NCI-H1694 treated with DMSO at 0.1 percent for 48 hours (cell line): ENCODE measurements at places on chromosomes 5 and 9.

GRCh38 chr9:120412425-120412951 is 167.5 kb downstream of the CDK5RAP2 start:
- no peak for DNase-seq

DNA sequence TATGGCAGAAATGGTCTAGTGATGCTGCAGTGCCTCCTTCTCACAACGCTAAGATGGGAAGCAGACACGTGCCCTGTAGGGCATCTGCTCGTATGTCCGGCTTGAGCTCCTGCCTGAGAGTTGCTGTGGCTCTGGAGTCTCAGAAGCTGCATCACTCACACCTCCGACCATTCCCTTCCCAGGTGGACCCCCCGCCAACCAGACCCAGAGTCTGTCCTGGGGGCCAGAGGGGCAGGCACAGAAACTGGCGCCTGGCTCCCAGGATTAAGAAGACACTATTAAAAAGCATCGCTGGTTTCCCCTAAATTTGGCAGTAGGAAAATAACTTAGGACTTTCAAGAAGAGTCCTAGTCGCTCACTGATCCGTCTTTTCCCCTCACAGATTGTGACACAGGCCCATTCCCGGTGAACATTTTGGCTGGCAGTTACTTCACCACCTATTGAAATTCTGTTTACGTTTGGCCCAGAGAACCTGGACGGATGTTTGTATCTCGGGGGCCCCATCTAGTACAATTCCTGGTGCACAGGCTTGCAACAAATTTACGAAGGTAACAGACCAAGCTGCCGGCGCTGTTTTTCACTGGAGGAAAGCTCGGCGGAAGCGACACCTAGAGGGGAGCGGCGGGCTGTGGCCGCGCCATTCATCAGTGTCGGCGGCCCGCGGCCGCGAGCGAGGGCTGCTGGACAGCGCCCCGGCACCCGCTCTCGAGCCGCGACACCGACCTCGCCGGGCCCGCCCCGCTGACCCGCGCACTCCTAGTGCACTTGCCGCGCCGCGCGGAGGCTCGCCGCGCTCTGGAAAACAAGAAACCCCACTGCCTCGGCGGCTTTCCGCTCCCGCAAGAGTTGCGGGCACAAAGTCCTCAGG is 1.6 kb downstream of the FSTL4 start:
- peak; percentile 2 for DNase-seq

GRCh38 chr9:137349471-137350033 is 47.5 kb upstream of the NRARP start:
- no peak for DNase-seq

DNA sequence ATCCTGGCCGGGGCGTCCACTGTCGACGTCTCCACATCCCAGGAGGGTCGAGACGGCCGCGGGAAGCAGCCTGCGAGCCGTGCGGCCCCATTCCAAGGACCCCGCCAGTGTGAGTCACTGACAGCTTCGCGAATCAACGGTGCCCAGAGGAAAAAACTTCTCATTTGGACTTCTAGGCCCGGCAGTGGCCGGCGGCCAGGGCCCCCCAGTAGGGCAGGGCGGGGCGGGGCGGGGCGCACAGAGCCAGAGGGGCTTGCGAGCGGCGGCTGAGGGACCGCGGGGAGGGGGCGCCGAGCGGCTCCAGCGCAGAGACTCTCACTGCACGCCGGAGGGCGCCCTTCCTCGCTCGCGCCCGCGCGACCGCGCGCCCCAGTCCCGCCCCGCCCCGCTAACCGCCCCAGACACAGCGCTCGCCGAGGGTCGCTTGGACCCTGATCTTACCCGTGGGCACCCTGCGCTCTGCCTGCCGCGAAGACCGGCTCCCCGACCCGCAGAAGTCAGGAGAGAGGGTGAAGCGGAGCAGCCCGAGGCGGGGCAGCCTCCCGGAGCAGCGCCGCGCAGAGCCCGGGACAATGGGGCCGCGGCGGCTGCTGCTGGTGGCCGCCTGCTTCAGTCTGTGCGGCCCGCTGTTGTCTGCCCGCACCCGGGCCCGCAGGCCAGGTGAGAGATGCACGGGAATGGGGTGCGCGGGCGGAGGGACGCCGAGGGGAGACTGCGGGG is at the start of gene F2R:
TSS of gene F2R (plus strand) at position 391 of the 720 bp plus-strand sequence. CDS start at position 573, 182 bp downstream.
- peak; percentile 36 for DNase-seq

- no peak for DNase-seq
Observed at GRCh38 chr9:95788021-95788420, 87.5 kb upstream of the ERCC6L2 start.

DNA sequence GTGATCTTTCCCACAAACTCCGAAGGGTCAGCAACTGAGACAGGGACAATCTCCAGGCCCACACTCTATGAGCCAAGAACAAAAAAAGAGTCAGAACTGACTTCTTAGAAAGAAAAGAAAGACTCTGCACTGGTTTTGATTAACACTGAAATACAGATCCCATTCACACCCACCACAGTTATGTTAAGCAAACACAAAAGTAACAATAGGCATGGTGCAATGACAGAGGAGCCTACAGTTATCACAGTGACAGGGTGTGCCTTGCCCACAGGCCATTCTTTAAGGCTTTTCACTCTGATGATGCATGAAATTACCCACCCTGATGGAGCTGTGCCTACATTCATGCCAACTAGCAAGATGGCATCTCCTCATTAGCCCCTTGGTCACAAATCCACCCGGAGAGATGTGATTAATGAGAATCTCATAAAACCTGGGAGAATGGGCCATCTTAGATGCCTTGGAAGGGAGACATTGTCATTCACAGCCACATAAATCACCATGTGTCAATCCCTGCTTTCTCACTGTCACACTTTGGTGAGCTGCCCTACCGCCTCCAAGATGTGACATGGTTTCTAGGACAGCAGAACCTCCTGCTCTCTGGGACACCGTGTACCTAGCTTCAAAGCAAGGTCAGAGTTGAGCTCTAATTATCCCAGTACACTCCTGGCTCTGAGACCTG is 27.6 kb upstream of the FSTL4 start:
- DNase-seq, result no peak

GRCh38 chr9:5466766-5467165 is 16.4 kb downstream of the CD274 start:
- no peak for DNase-seq

GRCh38 chr9:113026200-113026599 is 14.2 kb upstream of the ZNF883 start:
- no peak for DNase-seq

DNA sequence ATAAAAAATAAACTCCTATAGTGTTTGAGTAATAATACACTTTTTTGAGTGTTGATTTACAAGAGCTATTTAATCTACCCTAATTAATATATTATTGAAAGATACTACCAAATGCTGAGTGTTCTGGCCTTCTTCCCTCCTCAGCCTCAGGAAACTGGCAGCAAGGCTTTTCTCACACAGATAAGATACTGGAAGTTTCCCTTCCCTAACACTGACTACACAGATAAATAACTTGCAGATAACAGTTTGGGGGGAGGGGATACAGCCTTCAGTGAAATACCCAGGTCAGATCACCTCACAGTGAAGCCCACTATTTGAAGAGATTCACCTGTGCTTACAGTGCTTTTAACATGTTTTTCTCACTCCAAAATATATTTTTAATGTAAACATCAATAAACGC is 1.6 kb upstream of the NIPSNAP3A start:
- no peak for DNase-seq

DNA sequence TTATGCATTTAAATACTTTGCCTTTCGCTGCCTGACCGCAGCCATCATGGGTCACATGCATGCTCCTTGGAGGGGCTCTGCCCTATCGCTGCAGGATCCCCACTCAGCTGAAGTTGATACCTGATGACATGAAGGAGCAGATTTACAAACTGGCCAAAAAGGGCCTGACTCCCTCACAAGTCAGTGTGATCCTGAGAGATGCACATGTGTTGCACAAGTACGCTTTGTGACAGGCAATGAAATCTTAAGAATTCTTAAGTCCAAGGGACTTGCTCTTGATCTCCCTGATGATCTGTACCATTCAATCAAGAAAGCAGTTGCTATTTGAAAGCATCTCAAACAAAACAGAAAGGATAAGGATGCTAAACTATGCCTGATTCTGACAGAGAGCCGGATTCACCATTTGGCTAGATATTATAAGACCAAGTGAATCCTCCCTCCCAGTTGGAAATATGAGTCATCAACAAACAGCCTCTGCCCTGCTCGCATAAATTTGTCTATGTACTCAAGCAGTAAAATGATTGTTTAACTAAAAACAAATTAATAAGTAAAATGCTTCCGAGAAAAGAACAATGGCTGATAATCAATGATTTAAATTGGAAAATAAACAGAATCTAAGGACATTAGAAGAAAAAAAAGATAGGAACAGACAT is 41.6 kb upstream of the PPP2CA start:
- no peak for DNase-seq

GRCh38 chr9:127237801-127238200 is 26.8 kb upstream of the GARNL3 start:
- no peak for DNase-seq

DNA sequence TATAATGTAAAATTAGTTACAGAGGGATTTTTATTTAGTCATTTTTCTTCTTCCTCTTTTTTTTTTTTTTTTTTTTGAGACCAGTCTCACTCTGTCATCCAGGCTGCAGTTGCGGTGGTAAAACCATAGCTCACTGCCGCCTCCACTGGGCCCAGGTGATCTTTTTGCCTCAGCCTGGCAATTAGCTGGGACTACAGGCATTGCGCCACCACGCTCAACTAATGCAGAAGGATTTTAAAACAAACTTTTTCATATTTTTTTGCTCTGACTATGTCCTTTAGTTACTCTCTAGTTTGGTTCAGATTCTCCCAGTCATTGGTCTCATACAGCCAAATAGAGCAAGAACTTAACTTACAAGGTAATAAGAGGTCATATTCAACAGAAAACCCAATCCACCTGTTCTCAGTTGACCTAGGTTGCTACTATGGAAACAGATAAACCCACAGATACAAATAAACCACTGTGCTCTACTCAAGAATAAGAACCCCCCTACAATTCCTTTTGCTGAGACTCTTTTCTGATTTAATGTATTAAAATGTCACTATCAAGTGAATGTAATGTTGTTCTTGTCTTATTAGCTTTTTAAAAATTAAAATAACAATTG is 50.1 kb upstream of the TTC39B start:
- no peak for DNase-seq

- no peak for DNase-seq
Observed at GRCh38 chr5:105508519-105508918, 1945.9 kb upstream of the NUDT12 start.

DNA sequence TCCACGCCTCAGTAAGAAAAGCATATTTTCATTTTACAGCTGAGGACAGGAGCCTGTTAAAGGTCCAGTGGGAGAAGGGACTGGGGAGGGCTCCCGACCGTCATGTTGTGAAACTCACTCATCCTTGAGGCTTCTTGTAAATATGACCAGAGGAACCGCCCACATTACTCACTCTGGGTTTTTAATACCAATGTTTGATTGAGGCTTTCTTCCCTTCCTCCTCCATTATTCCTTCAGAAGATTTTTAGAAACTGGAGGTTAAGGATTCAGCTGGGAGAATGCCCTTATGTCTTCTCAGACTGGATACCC is 61.4 kb upstream of the GLRX start:
- DNase-seq, result no peak

DNA sequence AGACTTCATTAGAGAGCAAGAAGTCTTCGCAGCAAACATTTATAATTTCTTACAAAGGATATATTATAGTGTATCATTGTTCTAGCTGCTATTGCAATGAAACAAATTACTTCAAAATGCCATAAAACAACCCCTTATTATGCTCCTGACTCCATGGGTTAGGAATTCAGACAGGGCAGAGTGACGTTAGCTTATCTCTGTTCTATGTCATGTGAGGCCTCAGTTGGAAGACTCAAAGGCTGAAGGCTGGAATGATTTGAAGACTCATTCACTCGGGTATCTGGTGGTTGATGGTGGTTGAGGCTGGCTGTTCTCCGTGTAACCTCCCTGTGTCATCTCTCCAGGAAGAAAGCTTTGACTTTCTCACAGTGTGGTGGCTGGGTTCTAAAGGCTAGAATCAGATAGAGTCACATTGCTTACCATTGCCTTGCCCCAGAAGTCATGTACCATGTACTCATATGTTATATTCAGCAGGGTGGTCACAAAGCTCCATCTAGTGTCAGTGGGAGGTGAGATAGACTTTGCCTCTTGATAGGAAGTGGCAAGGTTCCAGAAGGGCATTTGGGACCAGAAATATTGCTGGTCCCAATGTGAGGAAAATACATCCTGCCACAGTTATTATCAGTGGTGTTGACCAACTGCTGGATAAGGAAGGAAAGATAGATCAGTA is 226.9 kb downstream of the TMEM38B start:
- DNase-seq, result no peak

- no peak for DNase-seq
Observed at GRCh38 chr9:137034039-137034708, 2.3 kb upstream of the FUT7 start.

GRCh38 chr9:91143642-91144041 is 218.1 kb downstream of the AUH start:
- no peak for DNase-seq

DNA sequence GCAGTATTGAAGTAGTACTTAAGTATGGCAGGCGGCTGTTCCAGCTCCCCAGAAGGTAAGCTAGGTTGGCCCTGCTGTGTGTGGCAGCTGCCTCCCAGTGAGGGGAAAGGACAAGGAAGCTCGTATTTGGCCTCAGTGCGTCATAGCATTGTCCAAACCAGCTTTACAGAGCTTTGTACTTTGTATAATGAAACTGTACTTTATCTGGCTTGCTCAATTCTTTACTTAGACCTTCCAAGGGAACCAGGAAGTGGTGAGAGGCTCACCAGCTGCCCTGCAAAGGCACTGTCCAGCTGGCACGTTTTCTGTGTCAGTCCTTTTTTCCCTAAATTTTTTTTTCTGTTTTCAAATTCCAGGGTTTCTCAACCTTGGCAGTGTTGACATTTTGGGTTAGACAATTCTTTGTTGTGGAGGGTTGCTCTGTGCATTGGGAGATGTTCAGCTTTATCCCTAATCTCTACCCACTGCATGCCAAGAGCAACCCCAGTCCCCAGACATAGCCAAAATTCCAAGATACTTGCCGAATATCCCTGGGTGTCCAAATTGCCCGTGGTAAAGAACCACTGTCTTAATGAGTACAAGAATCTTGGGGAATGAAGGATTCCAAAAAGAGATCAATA is 474.5 kb downstream of the LRRC70 start:
- DNase-seq, result no peak

DNA sequence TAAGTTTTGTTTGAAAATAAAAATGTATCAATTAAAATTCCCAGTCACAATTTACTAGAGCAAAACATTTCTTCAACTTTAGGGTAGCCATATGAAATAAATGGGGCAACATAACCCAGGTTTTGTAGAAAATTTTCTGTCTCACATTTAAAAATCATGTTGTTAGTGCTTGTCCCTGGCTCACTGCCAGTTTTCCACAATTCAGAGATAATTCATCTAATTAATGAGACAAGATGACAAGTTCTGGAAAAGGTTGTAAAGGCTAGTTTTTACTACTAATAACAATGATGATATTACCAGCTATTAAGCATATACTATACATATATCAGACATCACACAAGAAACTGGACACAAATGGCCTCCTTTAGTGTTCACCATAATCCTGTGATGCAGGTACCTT is 45.9 kb downstream of the MEGF9 start:
- DNase-seq, result peak; percentile 31

DNA sequence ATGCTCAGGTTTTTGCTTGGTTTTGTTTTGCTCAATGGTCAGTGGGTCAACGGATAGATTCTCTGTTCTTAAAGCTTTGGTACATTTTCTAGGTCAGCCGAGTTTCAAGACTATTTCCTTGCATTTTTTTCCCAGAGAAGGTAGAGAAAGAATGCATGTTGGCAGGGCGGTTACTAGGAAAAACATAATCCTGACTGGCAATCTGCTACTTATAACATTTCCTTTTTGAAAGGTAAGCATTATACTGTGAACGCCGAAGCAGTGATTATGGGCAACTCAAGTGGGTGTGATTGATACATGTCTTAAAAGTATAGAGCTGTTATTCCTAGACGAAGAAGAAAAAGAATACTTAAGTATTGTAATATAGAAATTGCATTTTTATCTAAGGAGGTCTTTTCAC is 273.2 kb downstream of the MAST4 start:
- DNase-seq, result no peak
